ENCODE measurements at places on chromosomes 1 and 21. TPM values are rescaled to one million over a fixed set of nuclear protein-coding genes. Genes with fewer than 3 reads are reported as not detected.

The SLC25A33 gene
- total RNA-seq: 5.9 TPM

DNA sequence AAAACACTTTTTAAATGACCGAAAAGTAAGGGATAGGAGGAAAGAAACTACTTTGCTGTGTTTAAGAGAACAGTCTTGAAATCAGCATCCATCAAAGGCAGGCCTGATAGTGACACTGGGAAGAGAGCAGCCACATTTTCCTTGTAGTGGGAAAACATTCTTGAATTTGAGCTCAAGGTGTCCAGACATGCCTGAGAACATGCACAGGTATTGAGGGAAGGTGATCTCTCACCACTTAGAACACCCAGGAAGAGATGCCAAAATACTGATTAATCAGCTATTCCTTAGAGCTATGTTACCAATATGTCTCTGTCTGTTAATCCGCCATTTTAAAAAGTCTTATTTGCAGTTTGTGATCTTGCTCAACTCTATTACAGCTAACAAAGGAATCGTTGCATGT lies 25.9 kb downstream of the IL12RB2 start:
- no peak for DNase-seq

The HMGCS2 gene
- total RNA-seq: not detected

The ZNF648 gene
- total RNA-seq: not detected

Data from B cell (primary cell).